Sciatic nerve (tissue), 2 donors: ENCODE measurements at places on chromosomes 6 and 20. TPM values are rescaled to one million over a fixed set of nuclear protein-coding genes. Genes with fewer than 3 reads are reported as not detected.

DNA sequence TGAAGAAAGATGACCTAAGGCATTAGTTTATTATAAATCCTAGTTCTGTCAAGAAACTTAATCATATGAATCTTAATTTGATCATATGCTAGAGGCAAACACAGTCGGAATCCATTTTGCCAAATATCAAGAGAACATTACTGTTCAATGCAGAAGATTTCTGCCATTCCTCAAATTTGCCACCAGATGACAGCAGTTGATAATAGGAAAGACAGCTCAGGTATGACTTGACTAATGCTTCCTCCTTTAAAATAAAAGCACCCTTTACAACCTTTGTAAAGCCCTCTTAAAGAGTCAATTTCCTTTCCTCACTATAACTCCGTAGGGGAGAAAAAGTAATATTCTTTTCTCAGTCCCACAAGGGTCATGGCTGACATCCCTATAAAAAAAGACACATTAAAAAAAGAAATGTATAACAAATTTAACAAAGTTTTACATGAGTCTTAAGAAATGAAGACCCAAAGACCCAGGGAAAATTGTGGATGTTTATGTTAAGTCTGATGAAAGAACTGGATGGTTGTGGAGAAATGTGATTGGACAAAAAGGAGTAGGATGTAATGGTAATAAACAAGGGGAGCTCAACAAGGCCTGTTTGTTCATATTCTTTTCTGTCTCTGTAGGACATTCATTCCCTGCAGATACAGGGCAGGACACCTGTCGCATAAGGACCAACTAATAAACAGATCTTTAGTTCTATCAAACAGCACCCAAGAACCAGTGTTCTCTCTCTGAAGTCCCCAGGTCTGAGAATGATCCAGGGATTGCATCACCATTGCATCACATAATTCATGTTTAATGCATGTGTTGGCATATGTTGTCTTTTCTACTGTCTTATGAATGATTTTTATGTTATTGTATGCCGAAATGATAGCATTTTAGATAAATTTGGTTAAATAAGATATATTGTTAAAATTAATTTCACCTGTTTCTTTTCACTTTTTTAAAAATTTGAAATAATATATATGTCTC, 23.0 kb upstream of the IL17A start:
- no peak for DNase-seq

DNA sequence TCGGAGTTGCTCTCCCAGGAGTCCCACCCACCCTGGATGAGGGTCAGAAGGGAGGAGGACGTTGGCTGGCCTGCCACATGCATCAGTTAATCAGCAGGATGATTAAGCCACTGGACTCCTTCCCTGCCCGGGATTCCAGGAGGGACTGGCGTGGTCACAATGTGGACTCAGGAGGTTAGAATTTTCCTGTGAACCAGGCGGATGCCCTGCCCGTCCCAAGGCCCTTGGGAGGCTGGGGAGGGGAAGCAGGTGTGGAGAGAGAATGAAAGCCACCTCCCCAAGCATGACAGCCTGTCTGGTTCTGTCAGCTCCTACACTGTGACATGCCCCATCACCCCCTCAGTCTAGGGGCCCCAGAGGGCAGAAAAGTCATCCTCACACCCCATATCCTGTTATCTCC, 11.6 kb upstream of the ITPR3 start:
- DNase-seq: no peak

DNA sequence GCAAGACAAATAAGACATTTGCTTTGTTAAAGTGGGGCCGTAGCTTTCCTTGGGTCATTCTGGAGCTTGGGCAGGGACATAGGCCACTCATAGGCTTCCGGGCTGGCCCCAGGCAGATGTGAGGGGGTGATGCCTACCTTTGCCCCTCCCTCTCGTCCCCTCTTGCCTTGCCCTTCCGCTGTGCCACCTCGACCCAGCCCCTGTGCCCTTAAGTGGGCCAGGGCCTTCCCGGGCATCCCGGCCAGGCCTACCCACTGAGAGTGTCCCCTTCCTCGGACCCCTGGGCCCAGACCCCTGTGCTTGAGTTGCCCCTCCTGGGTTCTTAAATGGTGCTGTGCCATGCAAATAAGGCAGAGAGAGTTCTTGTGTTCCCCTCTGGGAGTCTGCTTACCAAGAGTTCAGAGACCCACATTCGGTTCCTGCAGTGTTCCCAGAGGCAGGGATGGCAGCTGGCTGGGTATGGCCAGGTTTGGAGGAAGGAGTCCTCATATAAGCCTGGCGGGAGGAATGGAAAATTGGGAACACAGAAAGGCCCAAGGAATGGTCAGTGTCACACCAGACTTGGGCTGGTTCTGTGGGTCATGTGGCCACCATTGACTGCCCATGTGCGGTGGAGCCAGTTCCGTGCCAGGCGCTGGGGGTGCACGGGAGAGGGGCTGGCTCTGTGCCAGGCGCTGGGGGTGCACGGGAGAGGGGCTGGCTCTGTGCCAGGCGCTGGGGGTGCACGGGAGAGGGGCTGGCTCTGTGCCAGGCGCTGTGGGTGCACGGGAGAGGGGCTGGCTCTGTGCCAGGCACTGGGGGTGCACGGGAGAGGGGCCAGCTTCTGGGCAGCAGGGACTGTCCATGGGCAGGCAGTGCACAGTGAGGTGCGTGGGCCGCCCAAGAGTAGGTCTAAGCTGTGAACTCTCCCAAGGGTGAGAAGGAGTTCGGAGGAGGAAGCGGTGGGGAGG, 173.5 kb upstream of the SNX9 start:
- DNase-seq: no peak

- no peak for DNase-seq
These were observed 10.5 kb upstream of the TAB2 start for GRCh38 chr6:149306967-149307366.

DNA sequence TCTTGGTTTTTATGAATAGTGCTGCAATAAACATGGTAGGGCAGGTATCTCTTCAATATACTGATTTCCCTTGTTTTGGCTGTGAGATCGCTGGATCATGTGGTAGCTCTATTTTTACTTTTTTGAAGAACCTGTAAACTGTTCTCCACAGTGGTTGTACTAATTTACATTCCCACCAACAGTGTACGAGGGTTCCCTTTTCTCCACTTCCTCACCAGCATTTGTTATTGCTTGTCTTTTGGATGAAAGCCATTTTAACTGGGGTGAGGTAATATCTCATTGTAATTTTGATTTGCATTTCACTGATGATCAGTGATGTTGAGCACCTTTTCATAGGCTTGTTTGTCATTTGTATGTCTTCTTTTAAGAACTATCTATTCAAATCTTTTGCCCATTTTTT, 8.0 kb upstream of the ARG1 start:
- no peak for DNase-seq

DNA sequence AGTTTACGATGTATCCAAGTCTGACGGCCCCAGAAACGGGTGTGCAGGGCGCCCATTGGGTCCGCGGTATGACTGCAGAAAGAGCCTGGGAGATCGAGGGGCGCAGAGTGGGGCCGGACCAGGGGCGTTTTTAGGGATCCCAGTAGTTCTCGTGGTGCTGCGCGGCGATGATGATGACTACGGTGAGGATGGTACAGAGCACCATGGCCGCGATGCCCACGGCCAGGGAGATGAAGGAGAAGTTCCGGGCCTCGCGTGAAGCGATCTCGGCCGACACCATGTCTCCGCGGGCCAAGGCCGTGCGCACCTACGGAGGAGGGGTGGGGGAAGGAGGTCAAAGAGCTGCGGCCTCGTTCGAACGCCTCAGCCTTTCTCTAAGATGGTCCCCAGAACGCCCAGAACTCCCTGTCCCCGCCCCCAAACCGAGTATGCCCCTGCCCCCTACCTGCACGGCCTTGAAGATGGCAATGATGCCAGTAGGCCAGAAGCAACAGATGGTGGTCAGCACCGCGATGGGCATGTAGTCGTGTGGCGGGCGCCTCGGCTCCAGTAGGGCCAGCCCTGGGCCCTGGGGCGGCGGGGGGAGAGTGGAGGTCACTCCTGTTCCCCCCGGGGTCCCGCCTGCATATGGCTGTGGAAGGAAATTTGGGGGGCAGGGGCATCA, 2.5 kb downstream of the PRRT1 start:
- DNase-seq: no peak

GRCh38 chr20:58524814-58525213, 9.6 kb upstream of the APCDD1L start:
- DNase-seq: no peak

GRCh38 chr20:41038878-41039404, 10.3 kb downstream of the TOP1 start:
- DNase-seq: no peak

- DNase-seq: no peak
These were observed 2.6 kb downstream of the ZNFX1 start for GRCh38 chr20:49275216-49275615.

DNA sequence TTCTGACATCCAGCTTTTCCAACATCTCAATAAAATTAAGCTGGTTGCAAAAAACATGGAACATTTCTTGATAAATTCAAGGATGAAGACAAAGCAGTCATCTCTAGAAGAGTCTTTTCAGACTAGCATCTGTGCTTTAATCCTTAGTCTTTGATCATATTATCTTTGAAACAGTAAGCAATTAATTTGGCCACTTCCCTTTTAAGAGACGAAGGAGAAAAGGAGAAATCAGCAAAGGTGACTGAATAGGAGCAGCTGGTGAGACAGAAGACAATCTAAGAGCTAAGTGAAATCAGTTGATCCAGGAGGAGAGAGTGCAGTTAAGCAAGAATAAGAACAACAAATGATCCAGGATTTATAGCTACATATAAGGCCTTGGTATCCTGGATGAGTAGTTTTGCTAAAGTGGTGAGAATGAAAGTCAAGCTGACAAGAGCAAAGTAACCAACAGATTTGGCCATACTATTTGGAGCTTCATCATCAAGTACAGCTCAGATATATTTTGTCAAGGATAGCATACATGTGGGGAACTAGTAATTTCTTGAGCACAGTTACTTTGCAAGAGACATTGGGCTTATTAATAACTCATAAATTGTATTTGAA, 215.5 kb downstream of the ADGB start:
- no peak for DNase-seq

DNA sequence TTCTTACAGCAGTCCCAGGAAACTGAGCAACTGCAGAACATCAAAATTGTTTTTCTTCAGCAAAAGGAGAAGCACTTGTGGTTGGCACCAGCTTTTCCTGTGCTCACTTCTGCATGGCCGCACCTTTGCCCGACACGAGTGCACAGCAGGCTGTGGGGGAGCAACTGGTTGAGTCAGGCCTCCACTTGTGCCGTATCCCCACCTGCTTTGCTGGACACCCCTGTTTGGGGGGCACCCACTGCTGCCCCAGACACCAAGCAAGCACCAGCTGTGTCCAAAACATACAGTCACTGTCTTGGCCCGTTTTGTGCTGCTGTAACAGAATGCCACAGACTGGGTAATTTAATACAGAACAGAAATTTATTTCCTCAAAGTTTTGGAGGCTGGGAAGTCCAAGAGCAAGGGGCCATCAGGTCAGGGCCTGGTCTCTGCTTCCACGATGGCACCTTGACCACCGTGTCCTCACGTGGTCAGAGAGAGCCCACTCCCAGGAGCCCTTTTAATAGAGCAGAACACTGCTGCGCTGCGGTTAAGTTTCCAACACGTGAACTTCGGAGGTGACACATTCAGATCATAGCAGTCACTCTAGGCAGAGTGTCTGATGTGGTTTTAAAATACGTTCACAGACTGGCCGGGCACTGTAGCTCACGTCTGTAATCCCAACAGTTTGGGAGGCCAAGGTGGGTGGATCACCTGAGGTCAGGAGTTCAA, 8.7 kb upstream of the GMEB2 start:
- no peak for DNase-seq

- DNase-seq: no peak
These were observed 69.2 kb upstream of the LYRM2 start for GRCh38 chr6:89707766-89708165.

GRCh38 chr20:6769903-6770785, 2.7 kb downstream of the BMP2 start:
- DNase-seq: peak; percentile 69

- DNase-seq: no peak
These were observed 295.2 kb downstream of the EPHA7 start for GRCh38 chr6:93124006-93124632.

- DNase-seq: no peak
These were observed 118.3 kb downstream of the KCNQ5 start for GRCh38 chr6:72740135-72740534.

DNA sequence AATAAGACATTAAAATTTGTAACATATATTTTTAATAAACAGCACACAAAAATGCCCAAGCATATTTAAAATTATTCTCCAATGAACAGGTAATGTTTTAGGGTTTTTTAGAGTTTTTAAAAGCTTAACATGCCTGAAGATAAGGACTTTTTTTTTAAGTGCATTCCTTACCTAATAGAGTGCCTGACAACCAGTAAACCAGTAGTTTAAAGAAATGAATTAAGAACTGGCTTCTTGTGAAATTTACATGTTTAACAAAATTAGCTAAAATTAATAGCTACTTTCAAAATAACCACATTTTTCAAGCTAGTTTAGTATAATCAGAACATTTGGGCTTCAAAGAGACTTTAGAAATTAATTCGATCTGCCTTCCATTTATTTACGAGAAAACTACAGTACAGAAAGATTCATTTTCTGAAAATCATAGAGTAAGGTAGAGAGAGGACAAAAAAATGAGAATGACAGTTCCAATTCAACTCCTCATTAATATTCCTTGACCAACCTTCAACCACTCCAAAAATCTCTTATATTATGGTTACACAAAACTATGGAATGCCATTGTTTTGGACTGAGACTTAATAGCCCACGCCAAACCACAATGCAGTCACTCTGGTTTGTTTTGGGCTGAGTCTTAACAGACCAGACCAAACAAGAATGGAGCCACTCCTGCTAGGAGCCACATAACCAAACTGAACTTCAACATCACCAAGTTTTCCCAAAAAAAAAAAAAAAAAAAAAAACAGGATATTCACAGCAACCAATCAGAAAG, 5.7 kb upstream of the PLN start:
- no peak for DNase-seq

- no peak for DNase-seq
These were observed 115.2 kb upstream of the NRN1 start for GRCh38 chr6:6121943-6122342.

DNA sequence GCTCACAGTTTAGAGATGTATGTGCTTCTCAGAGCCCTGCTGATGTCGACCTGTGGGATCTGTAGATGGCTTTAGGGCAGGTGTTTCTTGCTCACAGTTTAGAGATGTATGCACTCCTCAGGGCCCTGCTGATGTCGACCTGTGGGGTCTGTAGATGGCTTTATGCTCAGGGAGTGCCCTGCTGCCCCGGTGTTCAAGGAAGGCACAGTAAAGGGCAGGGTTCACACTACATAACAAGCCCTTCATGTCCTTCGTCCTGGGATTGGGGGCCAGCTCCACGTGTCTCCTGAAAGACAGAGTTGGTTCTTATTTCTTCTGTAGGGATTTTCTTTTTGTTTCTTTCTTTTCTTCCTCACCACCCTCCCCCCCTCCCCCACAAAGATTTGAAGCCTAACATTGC, 91.1 kb downstream of the SMOC2 start:
- DNase-seq: no peak

The PTPN1 gene
- total RNA-seq: 25.8 TPM

The PSORS1C2 gene
- not detected for total RNA-seq

The CTCFL gene
- 0.27 TPM for total RNA-seq

The PRSS35 gene
- 3.2 TPM for total RNA-seq

The DST gene
- 526 TPM for total RNA-seq

The SSTR4 gene
- not detected for total RNA-seq

The MARCKS gene
- 199 TPM for total RNA-seq

The ATP6V1G2 gene
- 4.8 TPM for total RNA-seq

The CLDN20 gene
- total RNA-seq: 2.2 TPM

The SLC35D3 gene
- not detected for total RNA-seq

The IL17F gene
- not detected for total RNA-seq

The FAM83C gene
- total RNA-seq: not detected

The WRNIP1 gene
- 30.8 TPM for total RNA-seq

The HUS1B gene
- total RNA-seq: 2.0 TPM

The CSTF1 gene
- 25.3 TPM for total RNA-seq

The SLC22A3 gene
- total RNA-seq: 189 TPM
